ENCODE measurements at places on chromosomes 16 and 17.

DNA sequence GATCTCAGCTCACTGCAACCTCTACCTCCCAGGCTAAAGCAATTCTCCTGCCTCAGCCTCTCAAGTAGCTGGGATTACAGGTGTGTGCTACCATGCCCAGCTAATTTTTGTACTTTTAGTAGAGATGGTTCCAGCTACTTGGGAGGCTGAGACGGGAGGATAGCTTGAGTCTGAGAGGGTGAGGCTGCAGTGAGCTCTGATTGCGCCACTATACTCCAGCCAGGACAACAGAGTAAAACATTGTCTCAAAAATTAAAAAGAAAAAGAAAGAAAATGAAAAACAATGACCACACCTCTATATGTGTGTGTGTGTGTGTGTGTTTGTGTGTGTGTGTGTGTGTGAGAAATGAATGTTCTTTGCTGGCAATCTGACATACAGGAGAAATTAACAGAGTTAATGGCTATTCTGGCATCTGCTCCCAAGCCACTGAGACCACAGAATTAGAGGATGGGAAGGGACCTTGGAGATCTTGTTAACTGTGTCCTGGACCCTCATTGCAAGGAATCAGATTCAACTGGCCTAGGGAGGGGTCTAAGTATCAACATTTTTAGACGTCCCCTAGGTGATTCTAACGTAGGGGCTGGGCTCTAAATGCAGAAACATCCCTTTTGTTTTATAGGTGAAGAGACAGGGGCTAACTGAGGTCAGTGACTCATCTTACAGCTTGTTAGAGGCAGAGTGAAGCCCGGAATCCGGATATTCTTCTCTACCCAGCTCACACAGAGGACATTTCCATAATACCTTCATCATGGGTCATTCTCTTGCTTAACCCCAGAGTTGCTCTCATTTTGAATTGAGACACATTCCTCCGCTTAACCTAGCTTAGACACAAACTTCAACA lies 16.4 kb upstream of the MARCHF10 start:
- peak; percentile 84 for DNase-seq

DNA sequence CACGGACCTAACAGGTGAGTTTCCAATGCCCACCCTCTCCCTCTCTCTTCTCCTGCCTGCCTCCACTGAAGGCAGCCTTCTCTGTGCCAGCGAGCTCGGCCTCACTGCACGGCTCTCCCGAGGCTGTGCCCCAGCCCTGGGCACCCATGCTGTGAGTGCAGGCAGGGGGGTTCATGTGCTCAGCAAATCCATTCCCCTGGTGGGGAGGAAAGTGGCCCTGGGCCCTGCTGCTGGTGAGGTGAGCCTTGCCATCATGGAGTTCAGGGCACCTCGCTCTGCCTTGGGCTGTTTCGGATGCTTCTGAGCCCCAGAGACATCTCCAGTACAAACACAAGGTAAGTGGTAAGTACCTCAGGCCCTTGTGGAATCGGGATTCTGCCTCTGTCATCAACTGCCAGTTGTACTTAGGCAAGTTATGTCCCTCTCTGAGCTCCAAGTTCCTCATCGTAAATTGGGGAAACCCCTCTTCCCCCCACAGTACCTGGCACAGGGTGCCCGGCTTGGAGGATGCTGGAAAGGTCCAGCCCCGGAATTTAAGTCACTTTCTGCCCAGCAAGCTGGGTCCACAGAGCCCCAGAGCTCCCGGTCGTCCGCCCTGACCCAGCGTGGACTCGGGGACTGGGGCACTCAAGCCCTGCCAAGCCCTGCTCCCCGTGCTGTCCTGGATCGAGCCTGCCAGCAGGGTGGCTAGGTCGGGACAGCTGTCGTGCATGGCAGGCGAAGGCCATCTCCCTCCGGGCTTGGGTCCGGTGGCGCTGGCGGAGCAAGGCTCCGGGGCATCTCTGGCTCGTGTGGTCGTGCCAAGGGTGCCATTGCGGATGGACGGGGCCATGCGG lies 684 bp upstream of the NUDT16L1 start:
- no peak for DNase-seq

- peak; percentile 47 for DNase-seq
These were observed 18.6 kb downstream of the COG7 start for GRCh38 chr16:23434380-23434779.

GRCh38 chr16:72934636-72935403 lies 113.1 kb downstream of the ZFHX3 start:
- no peak for DNase-seq

DNA sequence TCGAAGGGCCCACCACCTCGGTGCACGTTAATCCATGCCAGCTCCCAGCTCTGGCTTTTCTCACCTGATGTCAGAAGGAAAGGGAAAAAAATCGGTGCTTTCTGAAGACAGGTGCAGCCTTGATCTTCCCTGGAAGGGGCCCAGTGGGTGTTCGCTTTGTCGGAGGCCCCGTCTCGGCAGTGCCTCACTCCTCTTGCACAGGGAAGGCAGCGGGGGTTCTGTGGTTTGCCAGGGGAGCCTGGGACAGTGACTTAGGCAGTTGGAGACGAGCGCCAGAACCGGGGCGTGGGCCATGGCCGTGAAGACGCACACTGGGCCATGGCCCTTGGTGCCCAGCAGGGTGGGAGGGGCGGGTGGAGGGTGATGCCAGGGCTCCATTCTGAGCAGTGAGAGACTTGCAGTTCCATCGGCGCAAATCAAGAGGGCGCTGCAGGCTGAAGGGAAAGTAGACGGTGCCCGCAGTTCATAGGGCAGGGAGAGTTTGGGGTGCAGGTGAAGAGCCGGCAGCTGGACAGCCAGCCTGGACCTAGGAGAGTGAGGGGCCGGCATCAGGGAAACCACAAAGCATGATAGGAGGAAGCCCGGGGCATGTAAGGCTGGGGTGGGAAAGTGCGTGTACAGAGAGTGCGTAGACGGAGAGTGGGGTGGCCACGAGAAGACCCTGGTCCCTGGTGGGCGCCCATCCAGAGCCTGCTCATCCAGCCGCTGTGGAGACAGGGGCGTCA lies 101.3 kb upstream of the CHMP6 start:
- no peak for DNase-seq

DNA sequence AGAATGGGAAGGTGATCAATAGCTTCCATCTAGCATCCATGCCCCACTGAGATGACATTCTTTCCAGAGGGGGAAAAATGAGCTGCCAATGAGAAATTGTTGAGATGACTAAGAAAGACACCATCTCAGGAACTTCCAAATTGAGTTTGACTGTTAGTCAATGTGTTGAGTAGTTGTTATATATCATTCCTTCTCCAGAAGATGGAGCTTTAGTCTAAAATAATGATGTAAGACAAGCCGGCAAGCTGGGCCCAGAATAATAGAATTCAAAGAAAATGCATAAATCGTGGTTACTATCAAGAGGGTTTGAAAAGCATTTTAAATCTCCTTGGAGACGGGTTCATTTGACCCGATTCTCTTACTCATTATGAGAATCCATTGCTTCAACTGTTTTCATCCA lies 71.0 kb upstream of the ATF7IP2 start:
- no peak for DNase-seq

DNA sequence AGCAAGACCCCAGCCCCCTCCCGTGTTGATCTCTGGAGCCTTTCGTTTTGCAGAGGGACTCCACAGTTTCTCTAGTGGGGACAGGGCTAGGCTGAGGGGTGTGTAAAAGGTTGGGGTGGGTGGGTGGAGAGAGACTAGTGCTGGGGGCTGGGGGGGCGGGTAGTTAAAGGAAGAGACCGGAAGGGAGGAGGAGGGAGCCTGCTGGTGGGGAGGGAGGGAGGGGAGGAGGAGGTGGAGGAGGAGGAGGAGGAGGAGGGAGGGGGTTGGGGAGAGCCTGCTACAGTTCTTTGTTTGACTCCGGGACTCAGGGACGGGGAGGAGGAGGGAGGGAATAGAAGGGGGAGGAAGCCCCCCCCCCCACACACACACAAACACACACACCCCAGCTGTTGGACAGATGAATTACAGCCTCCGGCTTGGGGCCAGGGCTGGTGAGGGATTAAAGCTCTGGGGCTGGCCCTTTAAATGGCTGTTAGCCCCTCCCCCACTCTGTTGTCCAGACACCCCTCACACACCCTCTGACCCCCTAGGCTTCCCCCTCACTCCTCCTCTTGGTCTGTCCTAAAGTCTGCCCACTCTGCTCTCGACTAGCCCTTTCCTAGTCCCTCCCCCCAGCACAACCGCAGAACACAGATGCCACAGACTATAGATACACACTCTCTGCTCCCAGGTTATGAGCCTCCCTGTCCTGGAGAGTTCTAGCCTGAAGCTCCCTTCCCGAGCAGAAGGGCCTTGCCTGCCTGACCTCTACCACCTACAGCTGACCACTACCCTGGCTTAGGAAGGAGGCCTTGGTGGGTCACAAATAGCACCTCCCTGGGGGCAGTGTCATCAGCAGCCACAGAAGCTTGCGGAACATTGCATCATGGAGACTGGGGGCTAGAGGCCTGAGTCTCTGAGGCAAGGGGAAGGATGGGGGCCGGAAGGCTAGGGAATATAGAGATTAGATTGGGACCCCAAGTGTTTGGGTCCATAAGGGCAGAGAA lies 4.4 kb downstream of the KDM6B start:
- no peak for DNase-seq

DNA sequence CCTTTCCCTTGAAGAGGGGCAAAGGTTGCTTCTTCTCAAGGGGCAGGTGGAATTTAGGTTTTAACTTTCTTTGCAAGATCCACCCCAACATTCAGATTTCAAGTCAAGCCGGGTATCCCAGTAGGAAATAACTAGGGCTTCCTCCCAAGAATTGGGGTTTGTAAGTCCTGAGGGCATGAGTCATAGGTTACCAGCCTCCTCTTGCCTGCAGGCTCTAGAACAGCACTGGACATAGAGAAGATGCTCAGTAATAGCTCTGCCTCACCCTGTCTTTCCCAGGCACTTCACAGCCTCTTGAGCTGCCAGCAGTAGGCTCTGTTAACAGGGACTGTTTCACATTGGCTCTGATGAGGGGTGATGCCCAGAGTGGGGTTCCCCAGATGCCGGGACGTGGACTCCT lies 35.8 kb upstream of the ZFP90 start:
- DNase-seq, result no peak

DNA sequence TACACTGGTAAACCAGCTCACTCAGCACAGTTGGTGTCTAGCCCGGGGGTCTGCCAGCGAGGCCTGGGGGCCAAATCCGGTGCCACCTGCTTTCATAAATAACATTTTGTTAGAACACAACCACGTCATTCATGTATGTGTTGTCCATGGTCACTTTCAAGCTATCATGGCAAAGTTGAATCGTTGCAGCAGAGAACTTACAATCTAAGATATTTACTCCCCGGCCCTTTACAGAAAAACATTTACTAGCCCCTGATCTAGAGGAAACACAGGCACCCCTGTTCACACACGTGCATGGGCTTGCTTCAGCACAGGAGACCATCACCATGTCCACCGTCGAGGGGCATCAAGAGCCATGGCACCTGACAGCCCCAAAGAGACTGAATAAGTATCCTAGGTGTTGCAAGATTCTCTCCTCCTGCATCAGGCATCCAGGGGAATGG lies 111.4 kb upstream of the DNAH9 start:
- no peak for DNase-seq

GRCh38 chr16:5874899-5875298 lies 777.3 kb upstream of the EEF2KMT start:
- no peak for DNase-seq

DNA sequence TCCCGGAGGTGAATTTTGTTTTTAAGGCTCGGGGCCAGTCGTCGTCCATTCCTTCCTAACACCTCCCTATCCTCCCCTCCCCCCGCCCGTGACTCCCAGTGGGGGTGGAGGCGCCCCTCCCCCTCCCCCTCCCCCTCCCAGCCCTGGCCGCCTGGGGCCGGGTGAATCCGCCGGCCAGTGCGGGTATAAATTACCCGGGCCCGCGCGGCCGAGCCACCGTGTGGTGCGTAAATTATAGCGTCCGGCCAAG lies 2.0 kb upstream of the GSE1 start:
- DNase-seq, result no peak

DNA sequence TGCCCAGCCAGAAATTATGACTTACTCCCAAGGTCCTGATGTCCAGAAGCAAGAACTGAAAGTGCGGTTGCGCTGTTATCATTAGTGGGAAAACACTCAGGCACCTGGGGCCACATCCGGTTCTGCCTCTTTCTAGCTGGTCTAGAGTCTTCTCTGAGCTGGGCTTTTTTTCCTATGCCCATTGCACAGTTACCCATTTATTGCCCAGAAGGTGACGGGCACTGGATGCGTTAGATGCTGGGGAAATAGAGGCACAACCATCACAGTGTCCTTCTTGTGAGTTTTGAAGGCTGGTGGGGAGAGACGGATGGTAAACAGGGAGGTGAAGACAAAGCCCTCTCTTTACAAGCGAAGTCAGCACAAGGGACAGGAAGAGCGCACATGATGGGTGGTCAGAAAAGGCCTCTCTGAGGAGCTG lies 37.7 kb downstream of the PLCG2 start:
- DNase-seq, result no peak

- no peak for DNase-seq
These were observed 885 bp upstream of the VASN start for GRCh38 chr16:4370570-4371356.

GRCh38 chr17:31580706-31581490 lies 189.4 kb downstream of the RAB11FIP4 start:
- no peak for DNase-seq

GRCh38 chr16:66373667-66374066 lies 7.2 kb downstream of the CDH5 start:
- no peak for DNase-seq

- no peak for DNase-seq
These were observed 147.8 kb upstream of the RPL38 start for GRCh38 chr17:74055508-74056160.

DNA sequence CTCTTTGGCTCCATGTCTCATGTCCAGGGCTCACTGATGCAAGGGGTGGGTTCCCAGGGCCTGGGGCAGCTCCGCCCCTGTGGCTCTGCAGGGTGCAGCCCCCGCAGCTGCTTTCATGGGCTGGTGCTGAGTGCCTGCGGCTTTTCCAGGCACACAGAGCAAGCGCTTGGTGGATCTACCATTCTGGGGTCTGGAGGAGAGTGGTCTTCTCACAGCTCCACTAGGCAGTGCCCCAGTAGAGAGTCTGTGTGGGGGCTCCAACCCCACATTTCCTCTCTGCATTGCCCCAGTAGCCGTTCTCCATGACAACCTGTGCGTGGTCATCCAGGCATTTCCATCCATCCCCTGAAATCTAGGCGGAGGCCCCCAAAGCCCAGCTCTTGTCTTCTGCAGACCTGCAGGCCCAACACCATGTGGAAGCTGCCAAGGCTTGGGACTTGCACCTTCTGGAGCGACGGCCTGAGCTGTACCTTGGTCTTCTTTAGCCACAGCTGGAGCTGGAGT lies 5.2 kb downstream of the IL32 start:
- DNase-seq, result no peak

GRCh38 chr16:15749371-15749770 lies 99.3 kb downstream of the NDE1 start:
- DNase-seq, result no peak

- no peak for DNase-seq
These were observed 2230.4 kb downstream of the TP53TG3F start for GRCh38 chr16:35689764-35690163.

DNA sequence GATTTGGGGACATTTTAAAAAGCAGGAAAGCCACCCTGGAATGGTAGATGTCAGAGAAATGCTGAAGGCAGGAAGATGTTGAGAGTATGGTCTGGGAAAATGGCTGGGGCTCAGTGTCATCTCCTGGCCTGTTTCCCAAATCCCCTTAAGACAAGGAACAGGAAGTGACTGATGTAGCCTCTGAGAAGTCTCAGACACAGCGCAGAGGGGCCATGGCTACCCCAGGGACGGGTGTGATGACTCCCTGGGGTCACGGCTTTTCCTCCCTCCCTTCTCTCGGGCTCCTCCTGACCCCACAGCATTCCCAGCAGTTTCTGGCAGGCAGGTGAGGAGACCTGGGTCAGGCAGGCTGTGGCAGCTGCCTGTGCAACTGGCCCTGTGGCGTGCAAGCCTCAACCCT lies 45.4 kb downstream of the RAP1GAP2 start:
- DNase-seq, result no peak

GRCh38 chr16:27317320-27317719 lies 3.5 kb downstream of the IL4R start:
- DNase-seq, result no peak

All from HFF-Myc (cell line).